ENCODE measurements at places on chromosomes 6 and 20.
A peak's percentile ranks its signal among the peaks of the same experiment; 100 is the strongest.

- no peak for DNase-seq
These were observed 95.2 kb downstream of the CDK19 start for GRCh38 chr6:110720066-110720465.

DNA sequence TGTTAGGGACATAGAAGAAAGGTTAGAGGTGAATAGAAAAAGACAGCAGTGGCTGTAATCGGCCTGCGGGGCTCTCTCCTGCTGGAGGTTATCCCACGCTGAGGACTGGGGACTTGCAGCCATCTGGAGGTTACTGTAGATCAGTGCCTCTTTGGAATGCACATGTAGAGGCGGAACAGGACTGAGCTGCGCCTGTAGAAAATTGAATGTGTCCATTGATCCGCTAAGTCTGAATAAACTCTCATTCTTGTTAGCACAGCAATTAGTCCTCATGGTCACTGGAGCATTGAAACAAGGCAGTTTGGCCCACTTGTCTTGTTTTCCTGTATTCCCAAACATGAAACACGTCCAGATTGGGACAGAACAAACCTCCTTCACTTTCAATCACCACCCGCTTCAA lies 46.3 kb upstream of the F13A1 start:
- DNase-seq, result peak; percentile 6

DNA sequence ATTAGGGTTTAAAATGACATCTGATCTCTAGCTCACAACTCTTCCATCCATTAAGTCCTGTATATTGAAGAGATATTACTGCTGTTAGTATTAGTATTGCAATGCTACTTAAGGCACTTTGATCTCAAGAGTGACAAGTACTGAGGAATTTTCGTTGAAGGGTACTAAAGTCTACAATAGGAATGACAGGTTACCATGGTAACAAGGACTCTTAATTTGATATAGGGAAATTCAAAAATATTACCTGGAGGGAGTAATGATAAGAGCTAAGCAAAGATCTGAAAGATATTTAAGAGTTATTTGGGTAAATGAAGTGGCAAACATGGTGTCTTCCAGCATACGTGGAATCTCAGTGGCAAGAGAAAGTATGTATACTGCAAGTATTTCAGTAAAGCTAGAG lies 518.0 kb upstream of the SLC35B3 start:
- no peak for DNase-seq

GRCh38 chr20:49808753-49809152 lies 3.9 kb upstream of the SLC9A8 start:
- DNase-seq, result no peak

DNA sequence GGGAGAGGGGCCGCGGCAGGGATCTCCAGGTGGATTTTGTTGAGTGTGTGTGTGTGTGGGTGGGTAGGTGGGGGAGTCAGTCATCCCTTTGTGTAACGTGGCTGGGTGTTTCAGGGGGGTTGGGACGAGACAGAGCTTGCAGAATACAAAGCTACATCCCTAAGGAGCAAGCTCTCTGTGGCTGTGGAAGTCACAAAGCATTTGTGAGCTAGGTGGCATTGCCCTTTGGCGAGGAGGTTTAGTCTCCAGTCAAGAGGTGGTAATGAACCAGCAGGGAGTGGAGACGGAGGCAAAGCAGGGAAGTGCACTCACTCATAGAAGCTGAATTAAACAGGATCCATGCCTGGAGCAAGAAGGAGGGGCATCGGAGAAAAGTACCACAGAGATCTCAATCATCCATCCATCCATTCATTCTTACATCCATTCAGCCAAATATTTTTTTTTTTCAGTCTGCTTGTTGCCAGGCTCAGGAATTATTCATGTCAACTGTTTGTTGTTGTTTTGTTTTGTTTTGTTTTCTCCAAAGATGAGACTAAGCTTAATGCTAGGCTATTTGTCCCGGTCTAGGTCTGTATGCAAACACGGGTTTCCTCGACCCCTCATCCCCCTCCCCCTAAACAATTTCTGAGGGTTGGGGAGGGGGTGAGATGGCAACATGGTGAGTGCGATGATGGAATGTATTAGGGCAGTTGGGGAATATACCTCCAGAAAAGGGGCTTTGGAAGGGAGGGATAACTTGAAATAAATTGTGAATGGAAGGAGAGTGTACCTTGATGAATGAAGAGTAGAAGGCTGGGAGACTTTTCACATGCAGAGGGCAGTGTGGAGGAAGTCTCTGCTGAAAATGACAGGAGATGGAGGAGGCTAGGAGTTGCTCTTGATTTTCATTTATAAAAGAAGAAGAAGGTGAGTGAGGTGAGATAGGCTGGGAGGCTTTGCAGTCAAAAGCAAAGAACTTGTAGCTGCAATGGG lies 1.0 kb downstream of the HCRTR2 start:
- DNase-seq, result no peak

DNA sequence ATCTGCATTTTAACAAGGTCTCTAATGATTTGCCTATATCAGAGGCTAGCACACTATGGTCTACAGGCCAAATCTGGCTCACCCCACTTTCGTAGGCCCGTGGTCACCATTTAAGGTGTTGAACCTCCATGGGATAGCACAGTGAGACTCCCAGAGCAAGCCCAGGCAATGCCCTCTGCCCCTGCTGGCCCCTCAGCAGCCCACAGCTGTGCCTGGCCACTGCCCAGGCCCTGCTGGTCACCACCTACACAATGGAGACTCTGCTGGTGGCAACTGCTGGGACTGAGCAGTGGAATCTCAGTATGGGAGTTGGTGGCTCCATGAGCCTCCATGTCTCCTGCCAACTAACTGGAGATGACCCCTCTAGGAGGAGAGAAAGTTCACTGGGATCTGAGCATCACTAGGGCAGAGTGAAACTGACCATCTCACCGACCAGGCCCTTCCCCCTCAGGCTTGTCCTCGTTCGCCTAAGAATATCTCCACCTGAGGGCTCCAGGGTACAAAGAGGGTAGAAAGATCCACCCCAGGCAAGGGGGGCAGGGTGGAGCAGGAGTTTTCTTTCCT lies 2.3 kb downstream of the ANKRD66 start:
- no peak for DNase-seq

DNA sequence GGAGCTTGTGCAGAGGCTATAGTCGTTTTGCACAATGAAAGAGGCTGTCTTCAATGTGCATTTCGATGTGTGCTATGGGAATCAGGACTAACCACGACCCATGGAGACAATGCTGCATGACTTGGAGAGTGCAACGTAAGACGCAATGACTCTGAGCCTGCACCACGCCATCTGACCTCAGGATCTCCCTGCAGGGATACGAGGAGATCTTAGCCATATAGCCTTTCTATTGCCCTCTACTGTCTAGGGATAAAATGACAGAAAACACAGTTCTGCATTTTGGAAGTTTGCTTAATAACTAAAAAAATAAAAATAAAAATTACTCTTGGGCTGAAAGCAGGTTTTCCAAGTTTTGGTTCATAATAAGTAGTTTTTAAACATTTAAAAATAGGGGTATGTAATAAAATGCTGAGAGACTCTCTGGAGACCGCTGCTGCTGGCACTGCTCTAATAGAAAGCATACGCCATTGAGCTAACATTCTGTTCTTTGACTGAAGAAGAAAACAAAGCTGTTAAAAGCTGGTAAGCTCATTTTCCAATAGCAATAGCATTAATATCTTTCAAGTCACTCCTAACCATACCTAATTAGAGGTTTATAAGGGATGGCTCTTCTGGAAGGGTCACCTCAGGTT lies 87.2 kb downstream of the PDE7B start:
- DNase-seq, result no peak

DNA sequence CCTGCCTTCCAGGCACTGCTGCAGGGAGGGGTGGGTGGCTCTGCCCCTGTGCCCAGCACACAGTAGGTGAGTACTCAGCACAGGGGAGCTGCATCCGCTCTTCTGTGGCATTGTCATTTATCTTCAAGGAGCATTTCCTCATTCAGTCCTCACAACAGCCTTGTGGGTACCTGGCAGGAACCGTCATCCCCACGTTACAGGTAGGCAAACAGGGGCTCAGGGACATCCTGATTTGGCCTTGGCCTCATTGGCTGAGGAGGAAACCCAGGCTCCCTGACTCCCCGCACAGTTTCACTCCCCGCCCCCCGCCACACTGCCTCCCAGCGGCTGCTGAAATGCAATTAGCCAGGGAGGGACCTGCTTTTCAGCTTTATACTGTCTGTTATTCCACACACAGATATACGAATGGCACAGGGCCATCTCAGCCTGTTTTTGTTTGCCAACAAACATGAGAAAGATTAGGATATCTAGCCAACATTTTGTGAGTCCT lies 24.2 kb upstream of the PNPLA1 start:
- no peak for DNase-seq

DNA sequence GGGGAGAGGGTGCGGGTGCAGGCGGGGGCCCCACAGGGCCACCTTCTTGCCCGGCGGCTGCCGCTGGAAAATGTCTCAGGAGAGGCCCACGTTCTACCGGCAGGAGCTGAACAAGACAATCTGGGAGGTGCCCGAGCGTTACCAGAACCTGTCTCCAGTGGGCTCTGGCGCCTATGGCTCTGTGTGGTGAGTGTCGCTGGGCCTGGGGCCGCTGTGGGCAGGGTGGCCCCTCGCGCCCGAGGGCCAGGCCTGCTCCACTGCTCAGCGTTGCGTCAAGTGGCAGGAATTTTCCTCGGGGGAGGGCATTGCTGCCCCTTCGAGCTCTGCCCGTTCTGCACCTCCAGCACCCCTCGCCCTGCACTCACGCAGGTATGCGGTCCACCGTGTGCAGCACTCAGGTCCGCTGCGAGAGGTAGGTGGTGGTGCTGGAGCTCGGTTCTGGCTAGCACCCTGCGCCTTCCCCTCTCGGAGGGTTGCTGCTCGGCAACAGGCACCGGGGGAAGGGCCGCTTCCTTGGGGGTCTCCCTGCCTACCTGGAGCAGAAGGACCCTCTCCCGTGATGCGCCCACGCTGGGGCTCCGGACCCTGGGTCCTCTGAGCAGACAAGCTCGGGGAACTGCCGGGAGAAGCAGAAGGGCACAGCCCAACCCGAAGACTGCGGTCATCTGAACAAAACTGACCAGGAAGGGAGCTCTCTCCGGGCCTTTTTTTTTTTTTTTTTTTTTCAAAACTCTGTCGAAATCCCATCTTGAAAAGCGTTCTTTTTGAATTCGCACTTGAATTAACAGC lies 674 bp downstream of the MAPK14 start:
- DNase-seq, result peak; percentile 52

DNA sequence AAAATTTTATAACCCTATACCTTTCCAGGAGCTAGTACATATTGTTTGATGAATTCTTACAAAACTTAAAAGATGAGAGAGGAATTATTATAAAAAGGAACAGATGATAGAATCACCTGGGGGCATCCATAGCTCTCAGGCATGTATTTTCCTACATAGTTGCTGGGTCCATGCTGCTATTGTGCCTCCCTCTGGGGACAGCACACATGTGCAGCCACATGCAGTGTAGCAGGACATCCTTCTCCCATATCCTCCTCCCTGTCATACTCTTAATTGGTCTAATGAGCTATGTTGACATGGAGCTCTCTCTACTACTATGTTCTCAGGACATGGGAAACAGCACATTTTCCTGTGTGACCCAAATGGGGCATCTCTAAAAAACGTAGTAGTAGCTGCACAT lies 898.2 kb upstream of the MAP3K7 start:
- no peak for DNase-seq

- no peak for DNase-seq
These were observed 2.5 kb upstream of the POU3F2 start for GRCh38 chr6:98831959-98832283.

DNA sequence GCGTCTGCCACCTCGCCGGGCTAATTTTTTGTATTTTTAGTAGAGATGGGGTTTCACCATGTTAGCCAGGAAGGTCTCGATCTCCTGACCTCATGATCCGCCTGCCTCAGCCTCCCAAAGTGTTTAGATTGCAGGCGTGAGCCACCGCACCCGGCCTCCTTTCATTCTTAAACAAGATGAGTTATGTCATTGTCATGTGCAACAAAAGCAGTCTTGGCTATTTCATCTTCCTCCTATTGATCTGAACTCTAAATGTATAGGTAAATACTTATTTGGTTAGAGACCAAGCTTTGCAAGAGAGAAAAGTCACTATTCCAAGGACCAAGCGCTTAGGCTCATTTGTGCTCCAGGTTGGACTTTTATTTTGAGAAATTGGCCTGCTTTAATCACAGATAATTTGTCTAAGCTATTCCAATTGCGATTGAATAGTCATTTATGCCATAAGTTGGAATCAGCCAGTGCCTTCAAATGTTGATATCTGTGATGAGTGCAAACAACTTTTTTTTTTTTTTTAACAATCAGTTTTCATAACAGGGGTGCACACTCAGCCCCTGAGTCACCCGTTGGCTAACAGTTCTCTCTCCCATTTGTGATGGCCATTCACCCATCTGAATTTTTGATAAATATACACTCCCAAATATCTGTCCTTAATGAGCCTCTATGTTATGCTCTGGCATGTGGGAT lies 167.3 kb downstream of the BCAS1 start:
- DNase-seq, result no peak

DNA sequence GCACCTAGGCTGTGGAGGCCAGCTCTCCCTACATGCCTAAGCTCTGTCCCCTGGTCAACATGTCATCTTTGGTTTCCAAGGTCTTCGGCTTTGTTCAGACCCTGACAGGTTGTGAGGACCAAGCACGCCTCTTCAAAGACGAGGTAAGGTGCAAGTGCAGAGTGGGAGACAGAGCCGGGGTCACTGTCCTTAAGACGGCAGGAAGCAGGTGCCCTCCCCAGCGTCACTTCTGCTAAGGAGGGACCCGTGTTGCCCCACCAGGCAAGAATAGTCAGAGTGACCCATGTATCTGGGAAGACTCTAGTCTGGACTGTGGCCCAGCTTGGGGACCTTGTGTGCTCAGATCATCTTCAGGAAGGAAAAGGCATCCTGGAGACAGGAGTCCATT lies 18.2 kb upstream of the SGK2 start:
- DNase-seq, result no peak

GRCh38 chr20:57940376-57940775 lies 230.6 kb upstream of the PMEPA1 start:
- DNase-seq, result no peak

- no peak for DNase-seq
These were observed 156.8 kb upstream of the GRIK2 start for GRCh38 chr6:101236709-101237108.

DNA sequence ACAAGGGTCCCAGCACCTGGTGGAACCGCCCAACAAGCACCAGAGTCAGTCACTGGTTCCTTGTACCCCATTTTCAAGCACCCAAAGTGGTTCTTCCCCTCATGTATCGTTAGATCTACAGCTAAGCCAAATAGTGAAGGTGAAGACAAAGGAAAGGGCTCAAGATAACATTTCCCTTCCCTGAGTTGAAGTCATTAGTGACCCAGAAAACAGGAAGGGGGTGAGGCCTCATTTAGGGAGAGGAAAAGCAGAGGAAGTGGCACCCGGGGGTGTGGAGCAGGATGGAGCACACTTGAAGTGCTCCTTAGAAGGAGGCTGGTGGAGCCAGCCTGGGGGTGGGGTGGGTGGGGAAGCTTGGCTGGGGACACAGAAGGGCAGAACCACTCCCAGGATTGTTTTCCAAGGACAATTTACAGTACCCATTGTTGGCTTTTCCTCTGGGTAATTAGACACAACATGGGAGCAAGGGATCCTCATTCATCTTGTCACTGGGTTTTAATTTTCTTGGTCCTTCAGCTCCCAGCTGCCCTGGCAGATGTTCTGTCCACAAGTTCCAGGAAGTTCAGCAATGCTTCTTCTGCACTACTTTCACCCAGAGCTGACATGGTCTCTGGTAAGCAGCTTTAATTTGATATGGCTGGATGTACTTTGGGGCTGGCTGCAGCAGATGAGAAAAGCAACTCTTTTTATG lies 73.3 kb upstream of the CD93 start:
- DNase-seq, result no peak

- no peak for DNase-seq
These were observed 8.2 kb upstream of the ADGRF4 start for GRCh38 chr6:47690214-47690613.

- DNase-seq, result no peak
These were observed 104.9 kb upstream of the SYNDIG1 start for GRCh38 chr20:24364482-24364881.
